ENCODE measurements at places on chromosomes 12 and 14. TPM values are rescaled to one million over a fixed set of nuclear protein-coding genes. Genes with fewer than 3 reads are reported as not detected.

ANKS1B gene
- not detected for total RNA-seq

CCDC184 gene
- total RNA-seq, result 1.0 TPM

KRT5 gene
- not detected for total RNA-seq

LHX5 gene
- not detected for total RNA-seq

FGD4 gene
- total RNA-seq, result 3.5 TPM

HOXC9 gene
- 2.5 TPM for total RNA-seq

LRRC74A gene
- total RNA-seq, result not detected

KRT72 gene
- total RNA-seq, result not detected

SLC2A14 gene
- not detected for total RNA-seq

RNF212B gene
- not detected for total RNA-seq

ZNF26 gene
- total RNA-seq, result 12.3 TPM

KLRK1 gene
- total RNA-seq, result not detected

DBX2 gene
- total RNA-seq, result not detected

CLEC4D gene
- not detected for total RNA-seq

HCAR2 gene
- total RNA-seq, result not detected

KSR2 gene
- total RNA-seq, result not detected

VDR gene
- 30.5 TPM for total RNA-seq

TBK1 gene
- total RNA-seq, result 29.4 TPM

AICDA gene
- total RNA-seq, result not detected

CHGA gene
- not detected for total RNA-seq

NKX2-1 gene
- total RNA-seq, result not detected
